ENCODE measurements at places on chromosomes 3 and 15.

DNA sequence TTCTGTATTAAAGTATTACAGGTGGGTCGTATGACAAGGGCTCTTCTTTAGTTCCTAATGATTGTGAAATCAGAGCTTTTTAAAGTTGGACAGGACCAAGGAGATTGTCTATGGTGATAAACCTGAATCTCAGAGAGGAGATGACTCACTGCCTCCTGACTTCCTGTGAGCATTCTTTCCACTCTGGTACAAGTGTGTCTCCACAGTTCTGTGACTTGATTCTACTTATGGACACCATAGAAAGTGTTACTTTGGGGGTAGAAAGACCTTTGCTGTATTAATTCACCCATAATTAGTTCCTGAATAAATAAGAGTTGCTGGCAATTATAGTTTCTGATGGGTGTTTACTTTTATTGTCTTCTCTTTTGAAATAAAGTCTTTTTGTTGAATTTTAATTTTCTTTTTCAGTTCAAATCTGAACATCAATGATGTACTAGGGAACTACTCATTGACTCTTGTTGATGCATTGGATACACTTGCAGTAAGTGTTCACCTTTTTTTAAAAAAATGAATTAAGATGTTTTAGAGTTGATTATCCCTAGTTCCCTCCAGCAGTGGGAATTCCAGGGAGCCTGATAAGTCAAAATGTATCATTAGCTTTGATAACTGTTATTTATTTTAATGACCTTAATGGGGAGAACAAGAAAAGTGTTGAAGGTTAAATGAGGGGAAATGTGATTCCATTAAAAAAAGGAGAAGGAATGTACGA, 7.4 kb downstream of the EDEM1 start:
- peak; percentile 71 for DNase-seq

DNA sequence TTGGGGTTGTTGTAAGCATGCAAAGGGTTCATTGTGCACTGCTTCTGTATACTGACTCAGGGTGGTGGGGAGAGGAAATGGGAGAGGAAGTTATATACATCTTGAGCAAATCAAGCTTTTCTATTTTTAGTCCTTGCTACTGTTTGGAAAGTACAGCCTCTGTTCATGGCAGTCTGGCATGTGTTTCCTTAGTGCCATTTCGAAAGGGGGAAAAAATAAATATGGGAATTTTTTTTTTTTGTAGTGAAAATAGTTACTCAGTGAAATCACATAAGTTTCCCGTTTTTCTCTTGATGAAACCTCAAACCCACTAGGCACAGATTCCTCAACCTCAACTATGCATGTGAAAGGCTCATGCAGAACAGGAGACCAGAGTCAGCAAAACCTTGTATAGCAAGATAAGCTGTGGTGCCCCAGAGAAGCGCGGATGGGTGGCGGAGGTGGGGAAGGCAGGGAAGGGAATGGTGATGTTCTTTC, 353.3 kb downstream of the LPP start:
- DNase-seq = peak; percentile 11

GRCh38 chr3:132854856-132855535, 132.8 kb upstream of the NPHP3 start:
- DNase-seq = no peak

- DNase-seq = no peak
These were observed 47.5 kb downstream of the CFAP92 start for GRCh38 chr3:128946411-128946810.

- no peak for DNase-seq
These were observed 149.7 kb upstream of the SYNPR start for GRCh38 chr3:63128380-63128779.

GRCh38 chr15:67805008-67805665, 20.2 kb upstream of the SKOR1 start:
- DNase-seq = no peak

GRCh38 chr3:141539431-141540187, 52.8 kb downstream of the RASA2 start:
- DNase-seq = no peak

- no peak for DNase-seq
These were observed 10.9 kb downstream of the SMAD3 start for GRCh38 chr15:67076147-67076843.

DNA sequence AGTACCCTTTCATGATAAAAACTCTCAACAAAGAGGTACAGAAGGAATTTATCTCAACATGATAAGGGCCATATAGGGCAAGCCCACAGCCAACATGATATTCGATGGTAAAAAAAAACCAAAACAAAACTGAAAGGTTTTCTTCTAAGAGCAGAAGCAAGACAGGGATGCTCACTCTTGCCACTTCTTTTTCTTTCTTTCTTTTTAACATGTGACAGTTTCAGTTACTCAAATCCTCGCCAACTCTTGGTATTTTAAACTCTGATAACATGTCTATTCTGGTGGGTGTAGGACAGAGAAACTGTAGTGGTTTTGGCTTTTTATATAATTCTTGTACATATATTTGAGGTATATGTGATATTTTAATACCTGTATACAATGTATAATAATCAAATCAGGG, 74.0 kb upstream of the NMNAT3 start:
- no peak for DNase-seq

DNA sequence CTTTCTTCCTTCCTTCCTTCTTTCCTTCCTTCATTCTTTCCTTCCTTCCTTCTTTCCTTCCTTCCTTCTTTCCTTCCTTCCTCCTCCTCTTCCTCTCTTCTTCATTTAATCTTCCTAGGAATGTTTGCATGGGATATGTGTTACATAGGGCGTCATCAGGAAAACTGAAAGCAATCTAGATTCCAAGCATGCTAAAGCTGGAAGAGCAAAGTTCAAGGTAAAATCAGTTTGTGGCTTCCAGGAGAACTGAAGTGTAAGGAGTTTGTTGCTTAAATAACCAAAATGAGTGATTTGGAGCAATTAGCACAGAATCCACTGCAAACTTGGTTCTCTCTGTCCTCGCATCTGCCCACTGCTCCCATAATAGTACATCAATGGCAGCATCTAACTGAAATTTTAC, 716.2 kb downstream of the GBE1 start:
- no peak for DNase-seq

GRCh38 chr3:12797124-12797891, 828 bp downstream of the CAND2 start:
- DNase-seq = no peak

GRCh38 chr3:106317141-106318055, 448.6 kb upstream of the CBLB start:
- DNase-seq = no peak

DNA sequence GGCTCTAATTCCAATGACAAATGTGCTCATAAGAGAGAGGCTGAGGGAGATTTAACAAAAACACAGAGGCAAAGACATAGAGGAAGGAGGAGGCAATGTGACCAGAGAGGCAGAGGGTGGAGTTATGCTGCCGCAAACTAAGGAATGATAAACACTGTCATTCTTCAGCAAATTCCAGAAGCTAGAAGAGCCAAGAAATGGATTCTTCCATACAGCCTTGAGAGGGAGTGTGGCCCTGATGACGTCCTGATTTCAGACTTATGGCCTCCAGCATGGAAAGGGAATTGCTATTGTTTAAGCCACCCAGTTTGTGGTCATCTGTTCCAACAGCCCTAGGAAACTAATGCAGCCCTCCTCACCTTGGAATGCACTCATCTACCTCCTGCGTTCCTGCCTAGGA, 30.5 kb downstream of the CD47 start:
- no peak for DNase-seq

DNA sequence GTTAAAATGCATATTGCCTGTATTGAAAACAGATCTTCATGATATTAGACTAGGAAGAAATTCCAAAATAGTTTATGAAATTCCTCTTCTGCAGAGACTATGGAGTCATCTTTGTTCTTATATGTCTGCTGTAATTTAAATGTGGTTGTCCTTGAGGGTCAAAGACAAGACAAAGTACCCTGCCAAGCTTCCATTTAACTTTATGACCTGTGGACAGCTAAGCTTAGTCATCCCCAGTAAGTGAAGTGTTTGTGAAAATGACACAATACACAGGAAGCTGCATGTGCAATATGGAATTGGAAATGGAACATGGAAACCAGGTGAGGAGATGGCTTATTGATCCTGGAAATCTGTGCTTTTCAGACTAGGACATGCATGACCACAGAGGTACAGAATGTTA, 68.5 kb upstream of the GBE1 start:
- DNase-seq = no peak

- no peak for DNase-seq
These were observed 143.3 kb upstream of the MB21D2 start for GRCh38 chr3:193060748-193061546.

GRCh38 chr3:55910543-55910942, 423.4 kb upstream of the WNT5A start:
- DNase-seq = no peak

- no peak for DNase-seq
These were observed 18.0 kb downstream of the ZDHHC19 start for GRCh38 chr3:196193133-196193735.

DNA sequence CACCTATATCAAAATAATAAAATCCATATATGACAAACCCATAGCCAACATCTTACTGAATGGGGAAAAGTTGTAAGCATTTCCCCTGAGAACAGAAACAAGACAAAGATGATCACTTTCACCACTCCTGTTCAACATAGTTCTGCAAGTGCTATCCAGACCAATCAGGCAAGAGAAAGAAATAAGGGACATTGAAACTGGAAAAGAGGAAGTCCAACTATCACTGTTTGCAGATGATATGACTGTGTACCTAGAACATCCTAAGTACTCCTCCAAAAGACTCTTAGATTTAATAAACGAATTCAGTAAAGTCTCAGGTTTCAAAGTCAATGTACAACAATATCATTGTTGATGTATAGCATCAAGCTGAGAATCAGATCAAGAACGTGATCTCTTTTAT, 35.6 kb upstream of the FGF7 start:
- DNase-seq = no peak

DNA sequence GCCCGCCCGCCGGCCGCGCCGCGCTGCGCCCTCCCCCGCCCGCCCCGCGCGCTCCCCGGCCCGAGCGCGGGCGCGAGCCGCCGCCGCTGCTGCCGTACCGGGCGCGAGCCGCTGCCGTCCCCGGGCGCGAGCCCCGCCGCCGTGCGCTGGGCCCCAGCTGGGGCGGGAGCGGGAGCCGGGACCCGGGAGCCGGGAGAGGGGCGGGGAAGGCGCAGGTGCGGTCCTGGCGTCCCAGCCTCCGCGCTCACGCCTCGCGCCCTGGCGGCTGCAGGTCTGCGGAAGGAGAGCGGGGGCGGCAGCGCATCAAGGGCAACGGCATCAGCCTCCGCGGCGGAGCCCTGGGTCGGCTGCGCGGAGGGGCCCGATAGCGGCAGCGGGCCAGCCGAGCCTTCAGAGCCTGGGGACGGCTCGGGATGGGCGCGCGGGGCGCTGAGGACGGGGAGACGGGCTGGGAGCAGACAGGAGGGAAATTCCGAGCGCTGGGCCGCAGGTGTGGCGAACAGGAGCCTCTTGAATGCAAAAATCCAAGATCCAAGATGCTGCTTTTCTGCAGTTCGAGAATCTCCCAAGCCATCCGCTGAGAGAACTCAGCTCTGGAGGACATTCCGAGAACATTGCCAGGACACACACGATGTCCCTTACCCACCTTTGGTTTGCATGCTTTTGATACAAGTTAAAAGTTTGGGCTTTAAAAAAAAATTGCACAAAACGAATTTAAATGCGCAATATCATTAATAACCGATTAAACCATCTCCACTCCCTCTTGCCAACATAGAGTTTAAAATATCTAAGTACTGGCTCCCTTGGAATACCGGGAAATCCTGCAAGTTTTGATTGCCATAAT, 251.1 kb downstream of the TJP1 start:
- DNase-seq = no peak

GRCh38 chr15:87154761-87155160, 1075.1 kb downstream of the AGBL1 start:
- no peak for DNase-seq

- no peak for DNase-seq
These were observed 46.8 kb downstream of the PXYLP1 start for GRCh38 chr3:141278196-141279076.

- no peak for DNase-seq
These were observed 21.4 kb upstream of the PLSCR5 start for GRCh38 chr3:146626403-146627122.

Data from CD4-positive, alpha-beta T cell treated with Interleukin-2 at 100 ng/mL for 4 hours (primary cell).